ENCODE measurements at places on chromosomes 6 and 20.

DNA sequence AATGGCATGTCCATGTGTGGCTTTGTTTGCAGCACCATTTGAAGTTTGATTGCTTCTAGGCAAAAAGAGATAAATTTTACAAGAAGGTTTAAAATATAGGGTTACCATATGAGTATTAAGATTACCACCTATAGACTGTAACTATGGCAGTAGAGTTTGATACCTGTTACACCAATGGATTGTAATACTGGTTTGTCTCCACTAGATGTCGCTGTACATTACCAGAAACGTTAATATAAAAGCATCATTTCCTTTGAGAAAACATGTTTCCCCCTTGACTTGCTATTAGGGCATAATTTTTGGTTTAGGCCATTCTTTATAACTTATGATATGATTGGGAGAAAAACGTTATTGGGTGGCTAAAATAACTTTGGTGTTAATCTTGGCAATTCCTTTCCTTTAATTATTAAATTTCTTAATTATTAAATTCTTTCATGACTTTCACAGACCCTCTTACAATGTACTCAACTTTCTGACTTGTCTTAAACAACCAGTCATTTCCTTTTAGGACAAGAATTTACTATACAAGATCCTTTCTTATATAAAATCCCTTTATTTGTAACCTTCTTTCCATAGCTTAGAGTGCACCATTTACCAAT is 42.8 kb downstream of the HLA-DPB1 start:
- DNase-seq: peak; percentile 20

DNA sequence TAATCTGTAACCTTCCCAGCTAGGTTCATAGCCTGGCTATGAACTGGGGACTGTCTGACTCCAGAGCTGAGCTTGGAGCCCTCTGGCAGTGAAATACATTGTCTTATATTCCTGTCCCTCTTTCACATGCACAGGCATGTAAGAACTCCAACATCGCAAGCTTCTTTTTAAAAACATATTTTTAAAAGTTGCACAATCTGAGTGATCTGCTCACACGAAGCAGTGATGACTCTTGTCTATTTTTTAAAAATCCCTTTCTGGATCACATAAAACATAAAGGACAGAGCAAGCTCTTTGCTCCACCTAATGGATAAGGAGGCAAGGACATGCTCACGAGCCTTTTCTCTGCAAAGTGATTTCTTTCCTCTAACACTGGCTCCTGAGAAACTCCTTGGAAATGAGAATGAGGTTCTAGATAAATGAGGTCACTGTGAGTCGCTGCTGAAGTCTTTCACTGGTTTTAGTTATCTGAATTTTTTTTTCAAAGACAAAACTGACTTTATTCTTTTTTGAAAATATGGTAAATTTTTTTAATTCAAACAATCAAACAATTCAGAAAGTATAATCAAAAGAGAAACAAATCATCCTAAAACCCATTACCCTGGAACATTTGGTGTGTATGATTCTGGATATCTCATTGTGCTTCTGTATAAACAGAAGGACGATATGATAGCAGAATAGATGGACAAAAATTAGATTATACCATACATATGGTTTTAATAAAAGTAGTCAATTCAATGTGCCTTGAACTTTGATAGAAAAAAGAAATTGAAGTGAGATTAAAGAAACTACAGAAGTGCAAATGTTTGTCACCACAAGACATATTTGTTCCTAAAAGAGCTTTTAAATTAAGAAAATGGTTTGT is 30.8 kb downstream of the IL20RA start:
- DNase-seq: peak; percentile 67

- no peak for DNase-seq
Observed at GRCh38 chr6:135826236-135826804, 25.2 kb upstream of the PDE7B start.

DNA sequence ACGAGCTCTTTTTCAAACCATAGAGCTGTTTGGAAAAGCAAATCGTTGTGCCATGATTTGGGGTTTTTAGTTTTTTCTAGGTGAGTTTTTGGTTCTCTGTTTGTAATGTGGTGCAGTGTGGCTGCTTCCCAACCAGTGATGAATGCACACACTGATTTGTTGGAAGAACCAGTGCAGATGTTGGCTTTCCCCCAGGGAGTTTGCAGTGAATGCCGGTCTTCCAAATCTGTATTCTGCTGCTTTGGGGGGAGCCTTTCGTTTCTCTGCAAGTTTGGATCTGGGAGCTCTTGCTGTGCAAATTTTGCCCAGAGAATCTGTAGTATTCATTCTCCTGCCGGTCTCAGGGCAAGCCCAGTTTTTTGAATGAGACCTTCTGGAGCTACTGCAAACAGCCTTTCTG is 14.5 kb downstream of the HECA start:
- DNase-seq: no peak

DNA sequence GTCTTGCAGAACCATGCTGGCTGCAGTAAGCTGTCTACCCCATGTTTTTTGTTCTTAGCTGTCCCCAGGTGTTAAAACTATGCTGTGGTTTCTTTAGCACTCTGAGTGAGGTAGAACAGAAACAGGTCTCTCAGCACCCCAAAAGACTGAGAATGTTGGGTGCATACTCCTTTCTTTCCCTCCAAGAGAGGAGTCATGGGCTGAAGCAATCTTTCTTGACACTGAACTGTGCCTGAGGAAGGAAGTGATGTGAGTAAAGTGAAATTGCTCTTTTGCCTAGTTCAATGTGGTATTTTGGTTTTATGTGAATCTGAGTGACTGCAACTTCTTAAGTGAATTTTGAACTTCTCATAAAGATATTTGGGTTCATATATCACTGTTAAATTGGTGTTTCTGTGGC is 138.0 kb upstream of the MCHR2 start:
- no peak for DNase-seq

DNA sequence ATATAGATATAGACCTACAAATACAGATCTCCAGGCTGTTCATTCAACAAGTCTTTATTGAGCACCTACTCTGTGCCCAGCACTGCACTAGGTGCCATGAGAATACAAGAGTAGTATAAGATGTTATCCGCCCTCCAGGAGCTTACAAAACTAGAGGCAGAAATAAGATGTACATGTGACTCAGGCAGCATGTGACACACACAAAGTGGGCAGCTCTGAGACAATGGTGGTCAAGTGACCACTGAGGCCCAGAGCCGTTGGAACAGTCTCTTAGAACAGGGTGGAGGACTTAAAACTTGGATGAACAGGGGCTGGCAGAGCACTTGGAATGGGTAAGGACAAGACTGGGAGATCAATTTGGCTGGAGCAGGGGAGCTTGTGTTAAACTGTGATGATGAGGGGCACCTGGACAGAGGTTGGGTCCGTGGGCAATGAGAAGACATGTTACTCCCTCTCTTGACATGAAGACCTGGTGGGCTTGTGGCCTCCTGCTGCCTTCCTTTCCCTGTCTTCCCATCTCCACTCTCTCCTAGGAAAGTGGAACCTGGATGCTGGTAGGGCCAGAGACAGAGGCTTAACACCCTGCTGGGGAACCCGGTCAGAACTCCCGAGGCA is 21.2 kb downstream of the TRIM15 start:
- no peak for DNase-seq

DNA sequence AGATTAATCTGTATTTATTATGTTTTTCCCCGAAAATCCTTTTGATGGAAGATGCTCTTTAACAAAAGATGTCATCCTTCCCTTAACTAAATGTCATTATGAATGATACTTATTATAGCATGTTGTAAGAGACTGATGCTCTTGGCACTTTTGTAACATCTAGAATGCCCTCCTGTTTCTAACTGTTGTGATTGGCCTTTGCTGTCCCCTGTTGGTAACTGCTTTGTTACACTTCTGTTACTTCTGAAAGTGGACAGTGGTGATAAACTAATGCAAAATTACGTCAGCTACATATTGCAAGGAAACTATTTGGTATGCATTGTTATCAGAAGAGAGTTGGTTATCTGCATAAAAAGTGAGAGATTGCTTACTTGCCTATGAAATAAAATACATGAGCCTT is 5.8 kb downstream of the TTK start:
- no peak for DNase-seq

DNA sequence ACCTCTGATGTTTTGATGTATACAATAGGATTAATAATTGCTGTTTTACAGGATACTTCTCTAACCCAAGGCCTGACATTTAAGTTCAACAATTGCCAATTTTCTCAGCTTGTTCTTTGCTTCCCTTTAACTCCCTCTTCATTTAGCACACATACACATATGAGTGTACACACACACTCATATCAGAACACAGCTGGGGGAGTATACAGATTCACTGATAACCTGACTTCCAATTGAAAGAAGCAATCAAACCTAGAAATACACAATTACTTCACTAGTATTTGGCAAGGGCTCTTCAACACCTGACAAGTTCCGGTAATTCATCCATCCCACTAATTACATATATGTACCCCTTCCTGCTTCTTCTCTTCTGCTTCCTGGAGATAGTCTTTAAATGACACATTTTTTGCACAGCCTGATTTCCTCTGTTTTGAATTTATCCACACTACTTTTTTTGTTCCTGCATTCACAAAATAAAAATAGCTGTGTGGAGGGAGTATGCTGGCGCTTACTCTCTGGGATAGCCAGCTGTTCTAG is 11.2 kb downstream of the UST start:
- no peak for DNase-seq

- DNase-seq: no peak
Observed at GRCh38 chr6:39389484-39389767, 66.9 kb upstream of the KCNK16 start.

DNA sequence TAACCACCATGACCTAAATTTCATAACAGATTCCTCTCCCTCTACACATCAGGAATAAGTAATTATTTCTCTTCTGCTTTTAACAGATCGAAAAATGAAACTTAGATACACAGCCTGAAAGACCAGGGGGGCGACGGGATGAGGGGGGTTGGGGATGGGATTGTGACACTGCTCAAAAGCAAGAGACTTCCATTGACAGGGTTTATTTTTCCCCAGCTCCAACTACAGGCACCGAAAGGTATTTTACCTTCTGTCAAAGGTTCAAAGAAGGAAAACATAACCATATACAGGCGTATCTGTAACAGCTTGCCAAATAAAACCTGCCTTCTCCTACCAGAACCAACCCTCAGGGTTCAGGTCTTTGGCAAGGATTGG is 1.3 kb downstream of the EPHA7 start:
- peak; percentile 3 for DNase-seq

- peak; percentile 41 for DNase-seq
Observed at GRCh38 chr6:106973836-106974335, 643 bp downstream of the CD24 start.

- DNase-seq: no peak
Observed at GRCh38 chr20:1676650-1677049, 19.1 kb upstream of the SIRPG start.

GRCh38 chr6:105767541-105767940 is 318.6 kb upstream of the PRDM1 start:
- no peak for DNase-seq

Measured in RWPE1 (cell line).